ENCODE measurements at places on chromosomes 6 and 20.
A peak's percentile ranks its signal among the peaks of the same experiment; 100 is the strongest.

GRCh38 chr6:15320693-15321092 lies 74.8 kb downstream of the JARID2 start:
- DNase-seq: no peak

DNA sequence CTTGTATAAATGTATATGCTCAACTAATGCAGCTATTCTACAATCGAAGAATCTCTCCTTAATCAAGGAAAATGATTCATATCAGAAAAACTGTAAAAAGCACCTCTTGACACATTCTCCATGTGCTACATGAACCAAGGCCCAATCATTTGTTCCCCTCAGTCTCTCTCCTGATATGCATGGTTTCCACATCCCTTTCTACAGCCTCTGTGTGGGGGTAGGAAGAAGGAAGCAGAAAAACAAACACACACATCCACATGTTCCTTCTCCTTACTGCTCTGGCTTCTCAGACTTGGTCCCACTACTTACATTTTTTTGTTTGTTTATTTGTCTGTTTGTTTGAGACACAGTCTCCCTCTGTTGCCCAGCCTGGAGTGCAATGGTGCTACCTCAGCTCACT lies 510.5 kb downstream of the PRKN start:
- no peak for DNase-seq

DNA sequence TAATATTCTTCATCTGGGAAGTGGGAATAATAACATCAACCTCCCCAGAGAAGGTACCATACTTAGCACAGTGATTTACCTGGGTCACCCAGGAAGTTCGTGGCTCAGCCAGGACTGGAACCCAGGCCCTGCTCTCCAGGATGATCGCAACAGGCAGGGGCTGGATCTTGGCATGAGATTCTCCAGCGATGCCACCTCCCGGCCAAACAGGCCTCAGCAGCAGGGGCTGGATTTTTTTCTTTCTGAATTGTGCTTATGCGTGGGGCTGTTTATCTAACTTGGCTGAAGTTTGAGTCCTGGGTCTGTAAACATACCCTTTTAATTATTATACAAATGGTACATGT lies 129.5 kb upstream of the PTPN1 start:
- DNase-seq: no peak

DNA sequence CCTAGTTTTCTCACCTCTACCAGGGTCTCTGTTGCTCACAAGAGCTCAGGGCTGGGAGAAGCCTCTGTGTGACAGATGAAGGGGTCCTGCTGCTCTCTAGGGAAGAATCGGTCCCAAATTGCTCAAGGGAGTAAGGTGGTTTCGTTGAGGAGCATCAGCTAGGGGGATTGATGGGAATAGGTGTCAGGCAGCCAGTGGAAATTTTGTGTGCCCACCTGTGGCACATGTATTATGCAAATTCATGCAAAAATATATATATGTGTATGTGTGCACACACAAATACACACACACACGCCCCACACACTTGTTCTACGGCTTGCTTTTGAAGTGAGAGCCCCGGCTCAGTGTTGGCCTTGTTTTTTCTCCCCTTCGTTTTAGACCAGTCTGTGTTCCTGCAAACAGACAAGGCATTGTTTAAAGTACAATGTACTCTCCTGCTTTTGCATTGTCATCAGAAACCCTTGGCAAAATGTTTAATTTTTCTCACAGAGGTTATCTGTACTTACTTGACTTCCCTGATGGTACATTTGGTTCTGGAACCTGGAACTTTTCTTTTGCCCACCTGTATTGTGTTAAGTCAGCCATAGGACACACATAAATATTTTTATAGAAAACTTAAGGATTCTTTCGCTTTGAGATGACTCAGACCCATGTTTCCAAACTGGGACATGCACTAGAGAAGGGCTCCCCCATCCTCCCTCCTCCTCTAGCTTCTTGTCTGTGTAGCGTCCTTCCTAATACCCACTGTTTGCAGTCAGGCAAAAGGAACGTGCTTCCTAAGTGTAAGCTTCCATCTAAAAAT lies 26.7 kb downstream of the FOXO3 start:
- no peak for DNase-seq

DNA sequence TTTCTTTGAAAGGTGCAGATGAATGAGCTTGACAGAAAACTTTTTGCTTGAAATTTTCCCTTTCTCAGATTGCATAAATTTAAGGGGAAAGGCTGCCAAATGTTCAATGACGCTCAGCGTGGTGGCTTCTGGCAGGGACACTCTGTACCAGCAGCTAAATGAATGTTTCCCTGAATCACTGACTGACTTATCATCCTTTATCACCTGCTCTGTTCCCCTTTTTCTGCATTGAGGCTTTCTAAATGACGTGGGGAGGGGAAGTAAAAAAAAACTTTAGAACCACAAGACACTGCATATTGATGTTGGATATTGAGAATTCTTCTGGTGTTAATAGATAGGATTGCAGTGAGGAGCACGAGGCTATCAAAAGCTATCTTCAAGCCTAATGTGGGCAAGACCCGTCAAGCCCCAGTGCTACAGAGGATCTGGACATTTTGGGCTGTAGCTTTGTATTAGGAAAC lies 46.9 kb upstream of the ENPP5 start:
- no peak for DNase-seq

- no peak for DNase-seq
Measured at GRCh38 chr6:38215651-38216311, 396.3 kb downstream of the ZFAND3 start.

DNA sequence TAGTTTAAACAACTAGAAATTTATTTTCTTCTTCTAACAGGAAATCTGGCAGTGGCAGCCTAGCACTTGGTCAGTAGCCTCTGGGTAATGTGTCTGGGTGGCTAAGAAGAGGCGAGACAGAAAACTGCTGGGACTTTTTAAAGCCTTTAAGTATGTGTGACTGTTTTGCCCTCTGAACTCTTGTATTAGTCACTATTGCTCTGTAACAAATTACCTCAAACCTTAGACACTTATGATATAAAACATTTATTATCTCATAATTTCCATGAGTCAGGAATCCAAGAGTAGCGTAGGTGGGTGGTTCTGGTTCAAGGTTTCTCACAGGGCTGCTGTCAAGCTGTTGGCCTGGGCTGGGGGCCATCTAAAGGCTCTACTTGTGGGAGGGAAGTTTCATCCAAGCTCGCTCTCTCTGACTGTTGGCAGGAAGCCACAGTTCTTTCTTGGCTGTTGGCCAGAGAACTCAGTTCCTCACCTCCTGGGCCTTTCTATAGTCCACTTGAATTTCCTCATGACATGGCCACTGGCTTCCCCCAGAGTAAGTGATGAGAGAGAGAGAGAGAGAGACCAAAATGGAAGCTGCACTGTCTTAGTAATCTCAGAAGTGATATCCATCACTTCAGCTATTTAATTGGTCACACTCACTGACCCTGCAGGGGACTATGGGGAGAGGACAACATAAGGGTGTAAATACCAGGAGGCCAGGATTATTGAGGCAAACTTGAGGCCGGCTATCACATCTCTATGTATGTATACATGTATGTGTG lies 17.4 kb upstream of the TBC1D22B start:
- DNase-seq: peak; percentile 42

Measured in activated naive CD8-positive, alpha-beta T cell treated with anti-CD3 and anti-CD28 coated beads, Interleukin-2, amount 10 ng/mL, durations not matched to agents 7 days and 5 days (primary cell).